ENCODE measurements at places on chromosomes 7 and 10. TPM values are rescaled to one million over a fixed set of nuclear protein-coding genes. Genes with fewer than 3 reads are reported as not detected.

- no peak overlapping the region for H3K4me3 ChIP-seq
- no peak overlapping the region for H3K27ac ChIP-seq
- H3K27me3 ChIP-seq: no peaks in the 10 kb centered on the region
- no peaks in the 10 kb centered on the region for H3K4me1 ChIP-seq
- H3K36me3 ChIP-seq: peaks cover 2% of the 10 kb centered on the region
Observed at GRCh38 chr7:3240826-3241430, 60.1 kb upstream of the SDK1 start.

Gene PHKG1
- total RNA-seq: 2.4 TPM

DNA sequence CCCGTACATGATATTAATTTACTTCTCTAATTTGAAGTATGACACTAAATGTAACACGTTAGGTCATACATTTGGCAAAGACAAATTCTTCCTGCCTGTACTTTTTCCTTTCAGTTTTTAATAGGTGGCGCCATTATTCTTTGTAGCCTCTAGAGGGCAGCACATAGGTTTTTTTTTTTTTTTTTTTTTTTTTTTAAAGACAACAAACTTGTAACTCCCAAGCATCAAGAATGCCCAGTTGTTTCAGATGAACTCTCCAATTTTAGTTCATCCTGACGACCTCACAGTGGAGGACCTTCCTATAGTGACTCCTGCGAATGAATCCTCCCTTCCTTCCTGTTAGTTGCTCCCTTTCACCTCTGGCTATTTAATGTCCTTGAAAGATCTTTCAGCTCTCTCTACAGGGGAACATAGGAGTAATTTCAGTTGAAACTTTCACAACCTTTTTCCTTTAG lies 139.3 kb upstream of the HDAC9 start:
- H3K4me1 ChIP-seq: peaks cover 3% of the 10 kb centered on the region
- H3K36me3 ChIP-seq: no peaks in the 10 kb centered on the region
- no peaks in the 10 kb centered on the region for H3K27me3 ChIP-seq
- no peak for DNase-seq
- H3K27ac ChIP-seq: no peak overlapping the region
- no peak overlapping the region for H3K4me3 ChIP-seq

- no peak overlapping the region for H3K27ac ChIP-seq
- H3K27me3 ChIP-seq: no peaks in the 10 kb centered on the region
- DNase-seq: no peak
- H3K4me1 ChIP-seq: no peaks in the 10 kb centered on the region
Observed at GRCh38 chr10:130282492-130283218, 146.5 kb downstream of the GLRX3 start.

GRCh38 chr10:26840938-26841732 lies 19.6 kb downstream of the ABI1 start:
- peaks cover 11% of the 10 kb centered on the region for H3K36me3 ChIP-seq
- no peak for DNase-seq
- peak overlapping the region; percentile 46 for H3K27ac ChIP-seq
- no peak overlapping the region for H3K4me3 ChIP-seq
- H3K4me1 ChIP-seq: peaks cover 73% of the 10 kb centered on the region
- no peaks in the 10 kb centered on the region for H3K27me3 ChIP-seq

Gene RASSF4
- 0.77 TPM for total RNA-seq

GRCh38 chr7:24978843-24979469 lies 1.0 kb downstream of the OSBPL3 start:
- peak overlapping the region; percentile 93 for H3K4me3 ChIP-seq
- no peaks in the 10 kb centered on the region for H3K27me3 ChIP-seq
- H3K36me3 ChIP-seq: peaks cover 5% of the 10 kb centered on the region
- H3K27ac ChIP-seq: peak overlapping the region; percentile 92
- H3K4me1 ChIP-seq: peaks cover 60% of the 10 kb centered on the region
- no peak for DNase-seq

Gene AZGP1
- not detected for total RNA-seq

Gene SORCS1
- total RNA-seq: not detected

- no peak overlapping the region for H3K27ac ChIP-seq
- H3K4me3 ChIP-seq: no peak overlapping the region
Observed at GRCh38 chr10:96991313-96991841, 159.3 kb downstream of the LCOR start.

DNA sequence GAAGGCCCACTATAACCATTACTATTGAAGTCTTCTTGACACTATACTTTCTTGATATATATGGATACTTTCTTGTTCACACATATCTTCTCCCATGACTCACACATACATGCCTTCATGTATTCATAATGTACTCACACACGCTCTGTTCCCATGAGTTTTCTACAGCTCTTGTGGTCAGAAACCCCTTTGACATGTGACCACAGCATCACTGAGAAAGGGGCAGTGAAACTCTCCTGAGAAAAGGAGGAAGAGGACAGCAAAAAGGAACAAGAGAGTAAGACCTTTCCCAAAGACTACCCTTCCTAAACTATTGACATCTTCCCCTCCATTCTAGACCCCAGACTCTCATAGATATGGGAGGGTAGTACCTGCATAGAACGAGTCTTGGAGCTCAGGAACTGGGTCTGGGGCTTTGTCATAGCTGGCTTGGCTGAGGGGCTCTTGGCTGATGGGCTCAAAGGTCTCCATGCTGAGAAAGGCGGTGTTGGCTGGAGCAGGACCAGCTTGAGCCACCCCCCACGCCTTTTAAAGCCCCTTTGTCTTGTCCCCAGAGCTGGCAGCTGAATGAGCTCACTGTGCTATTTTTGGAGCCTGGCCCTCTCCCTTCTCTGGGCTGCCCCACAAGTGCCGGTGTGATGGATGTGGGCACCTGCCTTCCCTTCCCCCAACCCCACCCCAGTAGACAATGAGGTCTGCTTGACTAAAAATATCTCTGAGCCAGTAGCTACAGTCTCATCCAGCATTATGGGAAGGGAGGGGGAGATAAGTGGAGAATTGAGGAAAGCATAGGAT lies 5.1 kb downstream of the SYNPO2L start:
- H3K27ac ChIP-seq: no peak overlapping the region
- peaks cover 5% of the 10 kb centered on the region for H3K4me1 ChIP-seq
- H3K36me3 ChIP-seq: no peaks in the 10 kb centered on the region
- H3K4me3 ChIP-seq: no peak overlapping the region

- no peak overlapping the region for H3K27ac ChIP-seq
- peaks cover 7% of the 10 kb centered on the region for H3K4me1 ChIP-seq
- no peak for DNase-seq
Observed at GRCh38 chr7:45073786-45074527, 14.8 kb downstream of the NACAD start.

DNA sequence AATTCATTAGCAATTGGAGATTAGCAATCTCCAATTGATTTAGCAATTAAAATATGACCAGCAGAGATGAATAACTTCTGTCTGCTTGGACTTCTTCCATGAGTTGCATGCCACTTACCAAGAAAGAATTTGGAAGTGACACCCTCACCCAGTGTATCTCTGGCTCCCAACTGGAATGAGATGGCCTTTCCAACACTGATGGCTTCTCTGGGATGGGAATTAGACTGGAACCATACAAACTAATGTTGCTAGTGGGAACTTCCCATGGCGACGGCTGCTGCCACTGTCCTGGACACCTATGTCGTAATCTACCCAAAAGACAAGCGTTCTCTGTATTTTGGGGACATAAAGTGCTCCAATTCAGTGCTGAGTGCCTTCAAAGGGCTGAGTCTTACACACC lies 192.3 kb downstream of the COBL start:
- DNase-seq: no peak
- H3K4me3 ChIP-seq: no peak overlapping the region
- no peak overlapping the region for H3K27ac ChIP-seq
- H3K36me3 ChIP-seq: no peaks in the 10 kb centered on the region
- H3K27me3 ChIP-seq: peaks cover 1% of the 10 kb centered on the region
- peaks cover 40% of the 10 kb centered on the region for H3K4me1 ChIP-seq

GRCh38 chr10:77713521-77714280 lies 76.1 kb upstream of the KCNMA1 start:
- no peak overlapping the region for H3K4me3 ChIP-seq
- no peak overlapping the region for H3K27ac ChIP-seq
- no peaks in the 10 kb centered on the region for H3K36me3 ChIP-seq
- peaks cover 15% of the 10 kb centered on the region for H3K27me3 ChIP-seq

DNA sequence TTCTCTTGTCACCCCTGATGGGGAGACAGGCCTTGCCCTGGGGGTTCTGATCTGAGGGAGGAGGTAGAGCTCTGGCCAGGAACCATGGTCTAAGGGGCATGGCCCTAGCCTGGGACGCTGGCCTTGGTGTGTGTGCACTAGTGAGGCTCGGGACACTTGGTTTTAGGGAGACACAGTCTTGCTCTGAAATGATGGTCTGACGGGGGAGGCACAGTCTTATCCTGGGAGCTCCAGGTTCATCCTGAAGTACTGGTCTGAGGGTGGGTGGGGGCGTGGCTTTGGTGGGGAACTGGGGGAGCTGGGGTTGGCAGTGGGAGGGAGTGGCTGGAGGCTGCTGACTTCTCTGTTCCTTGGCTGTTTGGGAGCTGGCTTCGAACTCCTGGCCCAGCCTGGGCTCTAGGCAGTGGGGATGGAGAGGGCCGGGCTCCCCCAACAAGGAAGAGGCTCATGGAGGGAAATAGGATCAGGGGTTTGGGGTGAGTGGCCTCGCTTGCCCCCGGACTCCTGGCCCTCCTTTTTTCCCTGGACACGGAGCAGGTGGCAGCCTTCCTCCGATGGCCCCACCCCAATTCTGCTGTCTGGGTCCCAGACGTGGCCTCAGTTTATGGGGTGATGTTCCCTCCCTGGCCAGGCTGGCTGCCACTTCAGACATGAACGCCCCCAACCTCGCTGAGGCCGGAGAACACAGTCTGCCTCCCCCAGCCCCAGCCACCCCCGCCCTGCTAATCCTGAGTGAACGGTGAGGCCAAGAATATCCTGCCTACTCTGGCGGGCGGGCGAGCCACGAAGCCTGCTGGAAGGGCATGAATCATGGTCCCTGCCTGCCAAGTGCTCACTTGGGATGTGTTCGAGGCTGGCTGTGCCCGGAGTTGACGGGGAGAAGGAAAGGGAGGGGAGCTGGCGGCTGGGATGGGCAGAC lies 43.5 kb downstream of the TMEM270 start:
- H3K36me3 ChIP-seq: no peaks in the 10 kb centered on the region
- no peak for DNase-seq
- H3K27me3 ChIP-seq: peaks cover 6% of the 10 kb centered on the region
- no peaks in the 10 kb centered on the region for H3K4me1 ChIP-seq

GRCh38 chr7:151511946-151512345 lies 7.7 kb downstream of the RHEB start:
- peaks cover 79% of the 10 kb centered on the region for H3K4me1 ChIP-seq
- no peak overlapping the region for H3K27ac ChIP-seq
- H3K27me3 ChIP-seq: no peaks in the 10 kb centered on the region
- no peak overlapping the region for H3K4me3 ChIP-seq
- peaks cover 2% of the 10 kb centered on the region for H3K36me3 ChIP-seq
- DNase-seq: no peak

GRCh38 chr7:77837275-77837674 lies 38.7 kb downstream of the PHTF2 start:
- no peak for DNase-seq
- no peaks in the 10 kb centered on the region for H3K27me3 ChIP-seq
- H3K4me1 ChIP-seq: peaks cover 38% of the 10 kb centered on the region
- no peak overlapping the region for H3K4me3 ChIP-seq
- no peak overlapping the region for H3K27ac ChIP-seq
- peaks cover 8% of the 10 kb centered on the region for H3K36me3 ChIP-seq

DNA sequence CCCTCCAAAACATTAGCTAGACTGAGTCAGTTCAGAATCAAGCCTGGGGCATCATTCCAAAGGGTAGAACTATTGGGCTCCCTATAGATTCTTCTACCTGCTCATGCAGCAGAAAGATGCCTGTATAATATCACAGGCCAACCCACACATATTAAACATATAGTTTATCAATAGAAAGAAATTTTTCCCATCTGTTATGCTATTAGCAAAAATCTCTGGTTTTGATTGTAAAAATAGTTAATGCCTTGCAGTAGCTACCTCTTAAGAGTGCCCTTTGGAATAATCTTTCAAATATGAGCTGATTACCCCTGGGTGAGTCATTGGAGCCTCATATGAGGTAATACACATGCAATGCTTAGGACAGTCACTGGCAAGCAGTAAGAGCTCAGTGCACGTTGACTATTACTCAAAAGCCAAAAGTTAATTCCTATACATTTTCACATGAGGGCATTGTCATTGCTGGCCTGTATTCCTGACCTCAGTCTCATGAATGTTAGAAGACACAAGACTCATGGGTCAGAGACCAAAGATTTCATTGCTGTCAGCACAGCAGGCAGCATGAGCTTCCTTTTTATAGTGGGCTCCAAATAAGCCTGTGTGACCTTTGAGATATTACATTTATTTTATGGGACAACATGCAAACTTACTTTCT lies 180.0 kb downstream of the FGFR2 start:
- no peak for DNase-seq
- H3K27me3 ChIP-seq: no peaks in the 10 kb centered on the region
- no peaks in the 10 kb centered on the region for H3K4me1 ChIP-seq
- no peaks in the 10 kb centered on the region for H3K36me3 ChIP-seq
- H3K4me3 ChIP-seq: no peak overlapping the region

- peaks cover 66% of the 10 kb centered on the region for H3K27me3 ChIP-seq
- H3K36me3 ChIP-seq: no peaks in the 10 kb centered on the region
Observed at GRCh38 chr7:155807789-155808548, 4.3 kb downstream of the SHH start.

Gene WDR86
- total RNA-seq: 0.43 TPM

- no peaks in the 10 kb centered on the region for H3K27me3 ChIP-seq
- no peak for DNase-seq
- peaks cover 3% of the 10 kb centered on the region for H3K36me3 ChIP-seq
Observed at GRCh38 chr10:73493781-73494180, 2.0 kb downstream of the PPP3CB start.

DNA sequence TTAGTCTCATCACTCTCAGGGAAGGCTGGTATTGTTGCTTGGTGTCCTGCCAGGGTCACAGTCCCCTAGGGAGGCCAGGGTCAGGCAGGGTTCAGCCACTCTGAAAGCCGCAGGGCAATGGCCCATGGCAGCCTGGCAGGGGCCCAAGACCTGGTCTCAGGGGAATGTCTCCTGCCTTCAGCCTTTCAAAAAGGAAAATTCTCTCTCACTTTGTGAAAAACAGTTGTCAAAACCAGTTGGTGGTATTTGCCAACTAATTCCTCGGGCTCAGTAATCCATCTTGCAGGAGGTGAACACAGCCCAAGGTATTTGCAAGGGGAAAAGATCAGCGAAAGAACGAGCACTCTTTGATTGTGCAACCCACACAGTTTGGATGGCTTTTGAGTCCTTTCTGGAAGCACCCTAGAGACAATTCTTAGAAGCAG lies 101.5 kb downstream of the JCAD start:
- H3K36me3 ChIP-seq: peaks cover 3% of the 10 kb centered on the region
- no peaks in the 10 kb centered on the region for H3K4me1 ChIP-seq
- DNase-seq: no peak
- H3K27ac ChIP-seq: no peak overlapping the region
- no peak overlapping the region for H3K4me3 ChIP-seq
- peaks cover 4% of the 10 kb centered on the region for H3K27me3 ChIP-seq
